ENCODE measurements at places on chromosomes 5 and 9.

- no peak for DNase-seq
Measured at GRCh38 chr5:158317507-158317906, 458.6 kb upstream of the CLINT1 start.

DNA sequence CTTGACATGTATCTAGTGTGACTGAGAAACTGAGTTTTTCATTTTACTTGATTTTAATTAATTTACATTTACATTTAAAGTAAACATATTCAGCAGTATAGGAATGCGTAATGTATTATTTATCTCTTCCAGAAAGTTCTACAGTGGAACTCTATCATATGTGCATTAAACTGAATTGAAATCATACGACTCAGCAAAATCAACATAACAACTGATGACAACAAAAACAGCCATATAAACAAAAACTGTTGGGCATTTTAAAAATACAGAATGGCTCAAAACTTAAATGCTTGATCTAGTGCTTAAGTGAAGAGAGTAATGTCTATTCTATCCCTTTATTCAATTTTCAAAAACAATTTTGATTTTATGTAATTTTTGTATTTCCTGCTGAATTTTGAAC lies 134.4 kb downstream of the TRPM3 start:
- DNase-seq: no peak

DNA sequence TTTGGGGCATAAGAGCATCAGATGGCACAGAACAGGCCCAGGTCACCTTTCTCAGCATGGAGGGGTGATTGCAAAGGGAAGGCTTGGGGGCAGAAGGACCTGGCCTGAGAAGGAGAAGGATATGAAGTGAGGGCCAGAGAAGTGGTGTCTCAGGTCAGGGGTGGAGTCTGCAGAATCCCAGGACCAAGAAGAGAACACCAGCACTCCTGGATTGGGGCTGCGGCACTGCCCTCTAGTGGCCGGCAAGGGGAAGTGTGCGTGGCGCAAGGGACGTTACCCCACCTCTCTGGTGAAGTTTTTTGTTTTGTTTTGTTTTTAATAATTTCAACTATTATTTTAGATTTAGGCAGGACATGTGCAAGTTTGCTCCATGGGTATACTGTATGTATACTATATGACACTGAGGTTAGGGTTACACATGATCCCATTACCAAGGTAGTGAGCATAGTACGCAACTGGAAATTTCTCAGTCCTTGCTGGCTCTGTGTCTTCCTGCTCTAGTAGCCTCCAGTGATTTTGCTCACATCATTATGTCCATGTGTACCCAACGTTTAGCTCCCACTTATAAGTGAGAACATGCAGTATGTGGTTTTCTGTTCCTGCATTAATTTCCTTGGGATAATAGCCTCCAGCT lies 1548.6 kb downstream of the EFNA5 start:
- DNase-seq: no peak

DNA sequence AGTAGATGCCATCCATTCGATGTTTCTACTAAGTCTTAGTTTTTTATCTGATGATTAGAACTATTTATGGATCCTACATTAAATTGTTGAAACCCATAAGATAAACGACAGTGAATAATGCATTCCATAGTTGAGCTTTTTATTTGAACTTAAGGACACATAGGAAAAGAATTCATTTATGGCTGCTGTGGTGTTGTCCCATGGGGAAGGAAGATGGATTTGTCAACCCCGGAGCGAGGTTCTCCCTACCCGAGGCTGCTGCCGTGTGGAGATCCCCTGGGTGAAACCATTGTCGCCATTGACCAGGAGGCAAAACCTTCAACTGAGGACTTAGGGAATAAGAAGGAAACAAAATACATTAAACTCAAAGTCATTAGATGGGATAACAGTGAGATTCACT lies 146.7 kb downstream of the PRDM6 start:
- DNase-seq: no peak

GRCh38 chr9:97853844-97854695 lies 1.0 kb downstream of the FOXE1 start:
- peak; percentile 8 for DNase-seq

- DNase-seq: no peak
Measured at GRCh38 chr5:154117050-154117449, 73.5 kb upstream of the GALNT10 start.

DNA sequence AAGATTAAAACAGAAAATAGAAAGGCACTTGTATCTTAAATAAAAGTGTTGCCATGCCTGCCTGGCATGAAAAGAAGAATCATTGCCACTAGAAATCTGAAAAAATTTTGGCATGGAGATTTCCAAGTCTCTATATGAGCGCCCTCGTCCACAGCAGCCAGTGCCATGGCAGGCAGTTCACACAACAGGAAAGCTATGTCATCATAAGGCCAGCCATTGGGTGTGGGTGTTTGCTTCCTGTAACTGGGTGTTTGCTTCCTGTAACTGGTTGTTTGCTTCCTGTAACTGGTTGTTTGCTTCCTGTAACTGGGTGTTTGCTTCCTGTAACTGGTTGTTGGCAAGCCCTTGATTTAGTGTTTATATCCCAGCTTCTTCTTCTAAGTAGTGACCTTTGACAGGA lies 446.7 kb downstream of the IRX1 start:
- DNase-seq: no peak

DNA sequence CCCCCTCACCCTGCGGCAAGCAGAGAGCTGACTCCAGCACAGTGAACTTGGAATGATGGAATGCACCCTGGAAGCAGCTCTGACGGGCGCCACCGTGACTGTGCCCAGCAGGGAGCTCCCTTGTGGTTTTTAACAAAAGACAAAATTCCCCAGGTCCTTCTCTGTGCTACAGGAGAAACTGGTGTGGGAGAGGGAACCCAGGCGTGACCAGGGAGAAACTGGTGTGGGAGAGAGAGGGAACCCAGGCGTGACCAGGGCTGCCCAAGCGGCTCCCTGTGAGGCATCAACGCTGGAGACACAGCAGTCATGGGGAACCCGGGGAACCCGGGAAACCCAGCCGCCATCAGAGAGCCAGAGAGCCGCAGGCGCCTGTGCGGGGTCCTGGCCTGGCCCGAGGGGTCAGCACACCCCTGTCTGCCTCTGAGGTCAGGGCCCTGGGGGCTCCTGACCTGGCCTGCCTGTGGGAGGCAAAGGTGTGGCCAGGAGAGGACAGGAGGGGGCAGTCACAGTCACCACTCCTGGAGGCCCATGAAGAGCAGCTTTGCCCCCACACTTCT lies 3.1 kb upstream of the AHRR start:
- no peak for DNase-seq

DNA sequence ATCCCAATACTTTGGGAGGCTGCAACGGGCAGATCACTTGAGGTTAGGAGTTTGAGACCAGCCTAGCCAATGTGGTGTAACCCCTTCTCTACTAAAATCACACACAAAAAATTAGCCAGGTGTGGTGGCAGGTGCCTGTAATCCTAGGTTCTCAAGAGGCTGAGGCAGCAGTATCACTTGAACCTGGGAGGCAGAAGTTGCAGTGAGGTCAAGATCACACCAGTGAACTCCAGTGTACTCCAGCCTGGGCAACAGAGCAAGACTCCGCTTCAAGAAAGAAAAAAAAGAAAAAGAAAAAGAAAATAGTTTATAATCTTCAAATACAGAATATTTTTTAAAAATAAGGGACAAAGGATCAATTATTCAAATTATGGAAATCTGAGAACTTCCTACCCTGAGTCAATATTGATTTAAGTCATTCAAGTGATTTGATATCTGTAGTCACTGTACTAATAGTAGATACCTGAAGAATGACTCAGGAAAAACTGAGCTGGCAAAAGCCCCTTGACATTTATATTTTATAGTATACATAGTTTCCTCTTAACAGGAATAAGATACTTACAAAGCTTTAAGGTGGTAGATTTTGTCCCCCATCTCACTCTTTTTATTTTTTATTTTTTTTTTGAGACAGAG lies 61.8 kb downstream of the PTBP3 start:
- DNase-seq: no peak

DNA sequence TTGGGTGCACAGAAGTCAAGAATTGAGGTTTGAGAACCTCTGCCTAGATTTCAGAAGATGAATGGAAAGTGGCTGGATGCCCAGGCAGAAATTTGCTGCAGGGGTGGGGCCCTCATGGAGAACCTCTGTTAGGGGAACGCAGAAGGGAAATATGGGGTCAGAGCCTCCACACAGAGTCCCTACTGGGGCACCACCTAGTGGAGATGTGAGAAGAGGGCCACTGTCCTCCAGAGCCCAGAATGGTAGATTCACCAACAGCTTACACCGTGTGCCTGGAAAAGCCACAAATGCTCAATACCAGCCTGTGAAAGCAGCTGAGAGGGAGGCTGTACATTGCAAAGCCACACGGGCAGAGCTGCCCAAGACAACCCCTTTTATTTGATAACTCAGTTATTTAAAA lies 383.5 kb downstream of the TLE4 start:
- DNase-seq: no peak

- no peak for DNase-seq
Measured at GRCh38 chr5:120605325-120606079, 141.4 kb downstream of the PRR16 start.

DNA sequence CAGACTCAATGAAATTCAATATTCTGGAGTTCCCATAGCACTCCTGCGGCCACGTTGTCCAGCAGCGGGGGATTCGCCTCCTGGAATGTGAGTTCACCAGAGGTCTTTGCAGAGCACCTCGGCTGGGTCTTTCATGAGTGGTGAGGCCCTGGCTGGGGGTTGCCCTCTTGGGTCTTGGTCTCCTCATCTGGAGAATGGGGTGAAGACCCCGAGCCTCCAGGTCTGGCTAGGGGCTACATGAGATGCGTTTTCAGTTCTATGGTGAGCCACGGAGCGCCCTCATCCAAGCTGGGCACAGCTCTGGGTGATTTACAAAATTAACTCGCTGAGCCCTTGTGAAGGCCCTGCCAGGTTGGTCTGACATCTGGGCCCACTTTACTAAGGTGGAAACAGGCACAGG lies 37.5 kb upstream of the RXRA start:
- no peak for DNase-seq

GRCh38 chr5:11432116-11432515 lies 472.1 kb downstream of the CTNND2 start:
- no peak for DNase-seq

GRCh38 chr9:134136118-134136995 lies 475 bp downstream of the WDR5 start:
- DNase-seq: no peak

DNA sequence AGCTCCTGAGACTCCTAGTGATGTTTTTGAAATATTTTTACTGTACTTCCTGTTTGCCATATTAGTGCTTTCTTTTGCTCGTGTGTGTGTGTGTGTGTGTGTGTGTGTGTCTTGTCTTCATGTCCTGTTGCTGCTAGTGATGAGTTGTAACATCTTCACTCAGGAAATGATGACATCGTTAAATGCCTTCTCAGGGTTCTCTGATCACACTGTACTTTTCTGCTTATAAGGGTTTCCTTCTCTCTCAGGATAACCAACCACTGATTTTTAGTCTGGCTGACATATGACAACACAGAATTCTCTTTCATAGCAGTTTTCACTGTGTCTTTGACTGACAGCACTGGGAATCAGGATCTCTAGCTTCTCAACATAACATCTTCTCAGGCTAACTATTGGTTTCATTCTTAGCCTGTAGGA lies 16.1 kb downstream of the SV2C start:
- no peak for DNase-seq

DNA sequence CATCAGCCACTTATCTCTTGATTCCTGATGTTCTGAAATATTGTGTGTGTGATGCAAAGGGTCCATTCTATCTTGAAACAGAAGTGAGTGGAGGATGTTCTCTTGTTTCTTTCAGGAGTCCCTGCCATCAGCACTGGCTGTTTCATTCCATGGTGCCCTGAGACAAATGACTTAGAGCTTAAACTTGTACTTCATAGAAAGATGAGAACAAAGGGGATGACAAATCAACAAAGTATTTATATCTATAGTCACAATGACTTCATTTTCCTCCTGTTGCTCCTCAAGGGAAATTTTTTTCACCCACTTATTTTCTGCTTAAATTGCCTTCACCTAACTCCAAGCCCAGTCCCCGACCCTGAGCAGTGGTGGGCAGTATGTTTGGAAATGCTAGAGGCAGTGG lies 171.6 kb downstream of the TARS1 start:
- no peak for DNase-seq

DNA sequence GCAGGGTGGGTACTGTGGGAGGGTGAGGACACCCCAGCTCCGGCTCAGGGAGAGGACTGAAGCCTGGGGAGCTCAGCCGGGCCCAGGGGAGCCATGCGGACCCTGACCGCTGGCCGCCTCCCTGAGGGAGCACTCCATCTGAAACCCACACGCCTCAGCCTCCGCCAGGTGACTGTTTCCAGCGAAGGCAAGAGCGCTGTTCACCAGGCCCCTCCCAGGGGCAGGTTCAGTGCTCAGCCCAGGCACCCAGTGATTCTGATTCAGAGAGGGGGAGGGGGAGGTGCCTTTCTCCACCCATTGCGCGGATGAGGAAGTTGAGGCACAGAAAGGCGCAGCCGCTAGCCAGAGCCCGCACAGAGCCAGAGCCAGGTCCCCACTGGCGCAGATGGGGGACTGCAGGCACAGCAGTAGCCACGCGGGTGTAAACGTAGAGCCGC lies 27.0 kb downstream of the ADGRD2 start:
- DNase-seq: no peak

- DNase-seq: no peak
Measured at GRCh38 chr9:90162819-90163218, 479.8 kb downstream of the DIRAS2 start.

GRCh38 chr9:96449523-96449844 lies 485 bp upstream of the HABP4 start:
- DNase-seq: no peak

GRCh38 chr5:153030755-153031725 lies 459.4 kb upstream of the GRIA1 start:
- no peak for DNase-seq

- DNase-seq: no peak
Measured at GRCh38 chr9:126586236-126586635, 27.5 kb upstream of the LMX1B start.

DNA sequence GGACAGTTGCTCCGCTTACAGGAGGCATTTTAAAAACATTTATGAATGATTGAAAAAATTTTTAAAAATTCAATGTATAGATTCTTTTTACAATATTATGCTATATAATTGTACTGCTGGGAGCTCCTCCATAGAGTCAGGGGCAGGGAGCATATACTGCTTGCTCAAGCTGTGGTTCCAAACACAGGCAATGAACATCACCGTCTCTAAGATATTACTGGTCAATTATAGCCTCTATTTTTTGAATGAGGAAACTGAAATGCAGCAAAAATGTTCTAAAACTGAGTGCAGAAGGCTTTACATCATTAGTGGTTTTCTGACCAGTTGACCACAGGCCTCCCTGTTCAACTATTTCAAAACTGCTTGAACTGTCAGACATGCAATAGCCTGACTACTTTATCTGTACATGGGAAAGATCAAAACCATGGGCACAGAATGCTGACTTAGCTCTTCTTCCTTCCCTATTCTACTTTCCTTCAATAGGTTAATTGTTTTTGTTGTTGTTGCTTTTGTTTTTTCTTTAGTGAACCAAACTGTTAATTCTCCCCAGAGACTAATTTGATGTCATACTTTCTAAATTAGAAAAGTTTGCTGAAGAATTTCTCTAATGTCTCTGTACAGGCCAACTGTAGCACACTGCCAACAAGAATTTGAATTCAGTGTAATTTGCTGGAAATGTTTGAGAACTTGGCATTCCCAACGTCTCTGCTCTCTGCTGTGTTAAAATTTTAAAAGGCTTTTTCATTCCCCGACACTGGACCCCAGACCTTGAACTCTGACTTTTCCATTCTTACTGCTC lies 107.6 kb upstream of the MPDZ start:
- DNase-seq: no peak

- no peak for DNase-seq
Measured at GRCh38 chr9:131318231-131319085, 28.9 kb downstream of the PLPP7 start.

GRCh38 chr5:13553896-13554295 lies 390.6 kb downstream of the DNAH5 start:
- no peak for DNase-seq

Data from activated CD8-positive, alpha-beta memory T cell treated with anti-CD3 and anti-CD28 coated beads for 1 hour (primary cell).